Activated CD4-positive, alpha-beta T cell treated with anti-CD3 and anti-CD28 coated beads for 1 hour (primary cell): ENCODE measurements at places on chromosomes 2 and 18.

DNA sequence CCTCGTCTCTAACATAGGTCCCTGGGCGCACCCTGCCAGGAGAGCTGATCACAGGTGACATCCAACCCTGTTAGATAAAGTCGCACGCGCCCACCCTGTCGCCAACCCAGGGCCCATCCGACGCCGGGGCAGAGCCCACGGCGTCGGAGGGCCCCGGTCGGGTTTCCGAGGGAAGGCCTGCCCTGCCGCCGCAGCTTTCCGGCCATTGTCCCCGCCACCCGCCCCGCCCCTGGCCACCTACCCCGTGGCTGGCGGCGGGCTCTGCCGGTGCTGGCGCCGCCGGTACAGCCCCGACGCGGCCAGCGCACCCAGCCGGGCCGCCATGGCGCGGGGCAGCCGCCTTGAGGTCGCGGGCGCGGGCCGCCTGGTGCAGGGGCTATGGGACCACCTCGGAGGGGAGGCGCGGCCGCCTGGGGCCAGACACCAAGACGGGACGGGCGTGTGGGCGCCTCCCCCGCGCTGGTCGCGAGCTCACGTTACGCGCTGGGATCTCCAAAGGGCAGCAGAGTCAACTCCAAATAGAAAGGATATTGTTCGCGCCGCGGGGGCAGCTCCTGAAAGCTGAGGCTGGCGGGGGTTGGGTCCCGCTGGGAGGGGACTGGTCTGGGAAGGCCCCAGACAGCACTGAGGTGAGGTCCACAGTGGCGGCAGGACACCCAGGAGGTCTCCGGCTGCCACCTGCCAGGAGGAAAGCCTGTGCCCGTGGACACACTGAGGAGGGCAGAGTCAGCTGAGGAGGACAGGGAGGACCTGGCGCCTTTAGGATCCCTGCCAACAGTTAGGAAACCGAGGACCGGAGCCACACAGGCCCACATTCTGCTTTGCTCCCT is 11.1 kb downstream of the LIMS2 start:
- no peak for DNase-seq

- no peak for DNase-seq
Observed at GRCh38 chr2:59912042-59912441, 641.4 kb downstream of the BCL11A start.

DNA sequence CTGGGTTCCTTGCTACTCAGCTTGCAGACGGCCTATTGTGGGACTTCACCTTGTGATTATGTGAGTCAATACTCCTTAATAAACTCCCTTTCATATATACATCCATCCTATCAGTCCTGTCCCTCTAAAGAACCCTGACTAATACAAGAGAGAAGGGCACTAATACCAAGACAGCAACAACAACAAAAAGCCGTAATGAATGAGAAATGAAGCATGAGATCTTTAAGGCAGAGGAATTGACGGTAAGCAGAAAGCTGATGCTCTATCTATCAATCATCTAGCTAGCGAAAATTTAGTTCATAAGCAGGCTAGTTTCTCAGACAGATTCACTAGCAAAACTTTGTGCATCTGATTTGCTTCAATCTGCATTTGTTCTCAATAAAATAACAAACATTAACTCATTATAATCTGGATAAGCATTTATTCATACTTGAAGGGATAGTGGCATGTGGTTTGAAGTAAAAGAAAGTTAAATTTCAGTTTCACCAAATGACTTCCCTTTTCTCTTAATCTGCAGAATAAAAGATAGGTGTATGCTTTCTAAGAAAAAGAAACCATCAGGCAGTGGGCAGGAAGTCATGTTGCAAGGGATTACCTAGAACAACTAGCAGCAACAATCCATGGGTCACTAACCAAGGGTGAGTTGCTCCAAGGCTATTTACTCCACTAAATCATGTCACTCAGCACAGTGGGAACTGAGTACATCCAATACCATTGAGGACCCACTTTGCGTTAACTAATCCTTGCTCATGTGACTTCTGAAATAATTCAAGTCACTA is 376.5 kb downstream of the TMEM182 start:
- no peak for DNase-seq

- no peak for DNase-seq
Observed at GRCh38 chr18:21115519-21116411, 4.2 kb upstream of the ROCK1 start.

GRCh38 chr2:71277147-71277475 is 50.2 kb upstream of the PAIP2B start:
- DNase-seq = no peak

GRCh38 chr2:163563336-163563735 is 172.5 kb downstream of the FIGN start:
- no peak for DNase-seq

GRCh38 chr18:55321265-55322177 is 266.5 kb downstream of the TCF4 start:
- DNase-seq = no peak

DNA sequence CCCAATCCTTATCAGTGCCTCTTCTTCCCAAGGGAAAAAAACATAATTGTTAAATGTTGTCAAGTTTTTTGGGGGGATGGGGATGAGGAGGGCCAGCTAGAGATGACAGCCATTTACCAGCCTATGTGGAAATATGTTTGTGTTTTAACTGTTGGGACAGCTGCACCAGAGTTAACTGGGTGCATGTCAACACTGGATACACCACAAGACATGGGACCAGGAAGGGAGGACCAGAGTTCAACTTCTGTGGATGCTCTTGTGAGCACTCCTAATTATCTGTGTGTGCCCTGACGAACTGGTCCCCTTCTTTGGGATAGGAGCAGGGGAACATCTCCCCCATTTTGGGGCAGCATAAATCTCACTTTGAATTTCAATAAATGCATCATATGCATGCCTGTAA is 66.1 kb upstream of the FZD5 start:
- no peak for DNase-seq

DNA sequence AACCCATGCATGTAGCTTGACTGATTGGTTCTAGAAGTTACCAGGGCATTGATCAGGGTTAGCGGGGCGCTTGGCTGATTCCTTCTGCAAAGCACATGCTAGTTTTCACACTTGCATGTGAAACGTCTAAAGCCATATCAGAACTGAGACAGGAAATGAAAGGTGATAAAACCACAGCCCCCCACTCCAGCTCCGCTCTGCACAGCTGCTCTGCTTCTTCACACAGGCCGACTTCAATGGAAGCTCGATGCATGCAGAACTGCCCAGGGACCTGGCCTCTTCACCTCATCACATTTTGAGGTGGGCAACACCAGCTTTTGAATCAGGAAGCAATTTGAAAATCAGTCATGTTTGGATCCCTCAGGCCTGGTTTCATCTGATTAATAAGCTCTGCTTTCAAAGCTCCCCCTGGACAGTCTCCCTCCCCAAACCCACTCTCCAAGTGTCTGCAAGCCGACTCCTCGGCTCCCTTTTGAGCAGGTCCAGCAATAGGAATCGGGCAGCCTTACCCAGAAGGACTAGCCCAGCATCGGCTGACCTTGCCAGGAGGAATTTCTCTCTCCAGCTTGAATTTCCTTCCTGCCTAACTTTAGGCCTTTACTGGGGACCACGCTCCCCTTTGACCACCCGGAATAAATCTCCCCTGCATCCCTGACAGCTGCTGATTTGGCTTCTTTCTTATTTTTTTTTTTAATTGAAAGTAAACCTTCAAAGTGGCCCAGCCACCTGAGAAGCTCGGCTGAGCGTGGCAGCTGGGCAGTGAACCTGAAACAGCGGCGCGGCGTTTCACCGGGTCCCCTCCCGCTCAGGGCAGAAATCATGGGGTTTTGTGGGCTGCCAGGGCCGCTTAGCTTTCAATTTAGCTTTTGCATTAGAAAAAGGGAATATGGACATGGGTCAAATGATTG is 31.7 kb downstream of the HRH4 start:
- no peak for DNase-seq

DNA sequence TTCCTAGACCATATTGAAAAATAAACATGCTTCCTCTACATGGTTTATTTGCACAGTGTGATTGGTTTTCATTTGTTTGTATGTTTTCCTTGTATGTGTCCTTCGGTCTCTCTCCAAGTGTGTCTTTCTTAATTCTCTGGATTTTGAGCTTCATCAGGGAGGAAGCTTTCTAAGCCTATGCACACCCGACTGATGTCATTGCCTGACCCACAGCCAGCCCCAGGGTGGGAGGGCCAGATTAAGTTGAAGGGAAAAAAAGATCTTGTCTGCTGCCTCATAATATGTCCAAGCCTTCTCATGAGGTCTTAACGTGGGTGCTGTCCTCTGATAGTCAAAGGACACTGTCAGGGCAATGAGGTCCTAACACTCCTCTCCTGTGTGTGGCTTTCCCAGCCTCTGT is 115.2 kb downstream of the MARCHF4 start:
- DNase-seq = no peak

DNA sequence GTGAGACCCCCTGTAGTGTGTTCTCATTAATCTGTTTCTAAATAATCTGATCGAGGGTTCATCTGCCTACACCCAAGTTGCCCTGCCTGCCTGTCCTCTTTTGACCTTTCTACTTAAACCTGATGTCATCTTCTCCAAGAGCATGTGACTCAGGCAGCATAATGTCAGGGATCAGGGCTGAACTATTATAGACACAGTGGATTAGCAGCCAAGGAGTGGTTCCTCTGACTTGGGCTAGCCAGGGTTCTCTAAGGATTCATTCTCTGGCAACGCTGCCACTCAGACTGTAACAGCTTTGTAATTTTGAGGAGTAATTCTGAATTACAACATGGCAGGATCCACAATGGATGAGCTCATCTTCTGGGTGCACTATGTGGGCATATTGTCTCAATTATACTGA is 124.0 kb downstream of the MDH1 start:
- no peak for DNase-seq

- no peak for DNase-seq
Observed at GRCh38 chr2:208620487-208620978, 213.9 kb downstream of the PTH2R start.

DNA sequence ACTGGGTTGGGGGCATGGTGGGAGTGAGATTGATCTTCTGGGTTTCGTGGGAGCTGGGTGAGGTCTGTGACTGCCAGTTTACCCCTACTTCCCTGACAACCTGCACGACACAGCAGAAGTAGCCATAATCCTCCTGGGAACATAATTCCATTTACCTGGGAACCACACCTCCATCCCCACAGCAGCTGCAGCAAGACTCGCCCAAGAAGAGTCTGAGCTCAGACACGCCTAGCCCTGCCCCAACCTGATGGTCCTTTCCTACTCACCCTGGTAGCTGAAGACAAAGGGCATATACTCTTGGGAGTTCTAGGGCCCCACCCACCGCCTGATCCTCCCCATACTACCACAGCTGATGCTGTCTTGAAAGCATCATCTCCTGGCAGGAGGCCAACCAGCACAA is 43.8 kb downstream of the FLACC1 start:
- DNase-seq = no peak

GRCh38 chr2:168599738-168600137 is 143.7 kb downstream of the CERS6 start:
- no peak for DNase-seq

GRCh38 chr2:112588611-112589045 is 4.2 kb downstream of the CHCHD5 start:
- DNase-seq = no peak

- DNase-seq = no peak
Observed at GRCh38 chr2:67400560-67401485, 3.7 kb downstream of the ETAA1 start.

DNA sequence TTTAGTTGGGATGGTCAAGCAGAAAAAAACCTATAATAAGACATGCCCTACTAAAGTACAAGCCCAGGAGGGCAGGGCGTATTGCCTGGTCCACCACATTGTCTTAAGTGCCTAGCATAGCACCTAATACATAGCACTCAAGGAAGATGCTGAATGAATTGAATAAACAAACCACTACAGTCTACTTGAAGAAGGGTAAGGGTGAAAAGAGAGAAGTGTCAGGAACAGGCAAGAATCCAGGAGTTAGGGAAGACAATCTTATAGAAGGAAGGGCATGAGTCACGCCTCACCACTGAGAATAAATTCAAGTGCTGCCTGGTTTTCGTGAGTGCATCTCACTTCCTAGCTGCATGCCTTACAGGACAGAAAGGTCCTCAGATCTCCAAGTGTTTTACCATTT is 13.9 kb downstream of the SLC19A3 start:
- no peak for DNase-seq

DNA sequence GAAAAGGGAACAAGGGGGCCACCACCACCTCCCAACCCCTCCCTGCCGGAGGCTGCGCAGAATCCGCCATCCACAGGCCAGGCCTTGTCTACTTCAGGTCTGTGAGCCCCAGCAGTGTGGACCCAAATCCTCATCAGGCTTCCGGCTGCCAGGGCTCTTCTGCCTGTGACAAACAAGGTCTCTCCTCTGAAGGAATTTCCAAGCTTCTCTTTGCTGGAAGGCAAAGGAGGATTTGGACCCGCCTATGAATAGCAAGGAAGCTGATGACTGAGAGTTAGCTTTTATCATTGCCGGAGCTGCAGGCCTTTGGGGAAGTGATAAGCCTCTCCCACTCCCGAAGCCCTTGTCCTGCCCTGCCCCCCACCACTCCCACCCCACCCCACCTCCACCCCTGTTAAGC is 93.7 kb upstream of the SH3BP4 start:
- DNase-seq = no peak

DNA sequence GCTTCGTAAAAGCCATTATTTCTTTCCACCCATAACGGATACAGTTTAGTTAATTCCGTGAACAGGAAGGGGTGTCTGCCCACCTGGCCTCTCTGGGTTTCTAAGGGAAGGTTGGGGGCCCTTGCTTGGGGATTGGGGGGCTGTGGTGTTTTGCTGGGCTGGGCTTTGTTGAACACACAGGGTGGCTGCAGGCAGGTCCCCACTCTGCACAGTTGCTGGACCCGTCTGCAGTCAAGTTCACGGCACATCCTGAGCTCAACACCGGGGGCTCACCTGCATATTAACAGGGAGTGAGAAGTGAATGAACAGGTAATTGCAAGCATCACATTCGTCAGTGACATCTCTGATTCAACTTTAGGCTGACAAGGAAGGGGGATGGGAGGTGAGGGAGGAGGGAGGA is 109.0 kb downstream of the ZNF516 start:
- DNase-seq = no peak
